Fibroblast of skin of right biceps (primary cell): ENCODE measurements at places on chromosomes 6 and 20.

DNA sequence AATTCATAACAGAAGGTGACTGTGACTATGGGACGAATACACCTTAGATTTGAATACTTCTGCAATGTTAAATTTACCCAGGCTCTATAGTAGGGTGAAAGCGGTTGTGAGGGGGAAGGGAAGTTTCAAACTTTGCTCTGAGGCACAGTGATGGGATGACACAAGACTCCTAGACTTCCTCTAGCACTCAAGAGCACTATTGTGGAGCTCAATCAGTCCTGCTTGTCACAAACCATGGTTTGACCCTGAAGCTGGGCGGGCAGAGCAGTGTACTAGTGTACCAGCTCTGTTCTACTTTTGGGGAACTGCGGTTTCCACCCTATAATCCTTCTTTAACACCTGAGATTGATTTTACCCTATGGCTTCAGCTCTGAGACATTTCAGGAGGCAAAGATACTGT lies 17.1 kb downstream of the TRIM27 start:
- DNase-seq, result no peak

GRCh38 chr6:31007694-31008093 lies 2.6 kb upstream of the MUC22 start:
- DNase-seq, result peak; percentile 95

- DNase-seq, result no peak
Observed at GRCh38 chr20:32965115-32965514, 39.1 kb downstream of the SUN5 start.

DNA sequence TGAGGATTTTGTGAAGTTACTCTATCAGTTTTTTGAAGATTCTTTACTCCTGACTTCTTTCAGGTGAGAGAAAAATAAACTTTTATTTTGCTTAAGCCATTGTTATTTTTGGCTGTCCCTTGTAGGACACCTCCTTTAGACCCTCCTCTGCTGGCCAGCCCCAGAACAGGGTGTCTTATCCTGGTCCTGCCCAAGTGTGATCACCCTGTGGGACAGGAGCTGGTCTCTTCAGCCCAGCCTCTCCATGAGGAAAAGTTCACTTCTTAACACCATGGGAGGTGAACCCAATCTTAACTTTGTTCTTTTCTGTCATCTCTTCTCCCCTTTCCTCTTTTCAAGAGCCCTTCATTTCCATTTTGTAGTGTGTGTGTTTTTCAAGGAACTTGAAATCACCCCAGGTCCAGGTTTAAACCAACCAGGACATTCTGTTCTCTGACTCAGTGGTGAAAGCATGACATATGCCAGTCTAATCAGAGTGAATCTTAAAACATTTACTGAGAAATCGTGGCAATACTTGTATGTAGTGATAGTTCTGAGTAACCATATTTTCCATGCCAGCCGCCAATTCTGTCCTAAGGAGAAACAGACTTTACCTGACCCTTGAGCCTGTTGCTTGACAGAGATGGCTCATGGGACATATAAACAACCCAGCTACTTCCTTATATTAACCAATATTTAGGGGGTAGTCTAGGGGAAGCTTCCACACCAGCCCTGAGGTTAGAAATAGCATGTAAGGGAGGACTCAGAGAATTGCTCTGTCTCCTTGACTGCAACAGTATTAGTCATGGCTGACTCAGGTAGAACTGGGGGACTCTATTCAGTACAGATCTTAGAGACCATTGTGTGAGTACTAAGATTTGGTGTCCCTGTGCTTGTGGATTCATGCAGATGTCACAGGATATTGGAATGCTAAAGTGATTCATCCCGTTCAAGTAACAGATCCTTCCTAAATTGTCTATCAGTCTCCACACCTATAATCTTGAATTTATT lies 48.8 kb downstream of the FLRT3 start:
- peak; percentile 78 for DNase-seq

DNA sequence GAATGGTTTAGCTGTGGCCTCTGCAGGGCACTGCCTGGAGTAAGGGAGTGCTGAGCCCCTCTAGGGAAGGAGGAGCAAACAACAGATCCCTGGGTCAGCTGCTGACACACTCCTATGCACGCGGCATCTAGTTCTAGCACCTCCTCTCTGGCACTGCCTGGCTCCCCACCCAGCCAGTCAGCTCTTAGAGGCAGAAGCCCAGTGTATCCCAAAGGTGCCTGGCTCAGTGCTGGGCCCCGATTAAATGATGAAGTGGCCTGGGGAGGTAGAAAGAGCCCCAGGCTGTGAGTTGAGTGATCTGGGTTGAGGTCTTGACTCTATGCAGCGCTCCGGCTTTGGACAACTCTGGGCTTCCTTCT lies 7.6 kb upstream of the VEGFA start:
- no peak for DNase-seq

DNA sequence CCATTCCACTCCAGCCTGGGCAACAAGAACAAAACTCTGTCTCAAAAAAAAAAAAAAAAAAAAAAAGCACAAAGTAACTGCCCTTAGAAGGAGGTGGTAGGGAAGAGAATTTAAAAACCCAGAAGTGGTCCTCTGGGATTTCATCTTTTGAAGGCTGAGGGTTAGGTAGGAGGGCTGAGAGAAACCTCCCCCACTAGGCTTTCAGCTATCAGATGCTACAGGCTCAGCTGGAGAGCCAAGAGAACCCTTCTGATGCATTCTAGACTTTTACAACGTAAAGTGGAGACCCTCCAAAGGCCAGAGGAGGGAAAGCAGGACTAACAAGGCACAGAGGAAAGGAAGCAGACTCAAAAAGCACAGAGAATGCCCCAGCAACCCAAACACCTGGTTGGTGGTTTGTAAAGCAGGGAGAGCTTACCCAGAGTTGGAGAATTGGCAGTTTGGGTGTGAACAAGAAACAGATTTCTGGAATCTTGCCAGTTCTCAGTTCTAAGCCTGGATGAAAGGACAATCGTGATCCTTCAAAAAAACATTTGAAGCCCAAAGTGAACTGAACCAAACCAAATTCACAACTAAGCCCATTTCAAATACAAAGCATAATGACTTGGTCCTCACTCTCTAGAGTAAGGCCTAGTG lies 23.2 kb upstream of the SPAG4 start:
- no peak for DNase-seq

GRCh38 chr20:3237958-3238615 lies 903 bp downstream of the SLC4A11 start:
- DNase-seq, result no peak

DNA sequence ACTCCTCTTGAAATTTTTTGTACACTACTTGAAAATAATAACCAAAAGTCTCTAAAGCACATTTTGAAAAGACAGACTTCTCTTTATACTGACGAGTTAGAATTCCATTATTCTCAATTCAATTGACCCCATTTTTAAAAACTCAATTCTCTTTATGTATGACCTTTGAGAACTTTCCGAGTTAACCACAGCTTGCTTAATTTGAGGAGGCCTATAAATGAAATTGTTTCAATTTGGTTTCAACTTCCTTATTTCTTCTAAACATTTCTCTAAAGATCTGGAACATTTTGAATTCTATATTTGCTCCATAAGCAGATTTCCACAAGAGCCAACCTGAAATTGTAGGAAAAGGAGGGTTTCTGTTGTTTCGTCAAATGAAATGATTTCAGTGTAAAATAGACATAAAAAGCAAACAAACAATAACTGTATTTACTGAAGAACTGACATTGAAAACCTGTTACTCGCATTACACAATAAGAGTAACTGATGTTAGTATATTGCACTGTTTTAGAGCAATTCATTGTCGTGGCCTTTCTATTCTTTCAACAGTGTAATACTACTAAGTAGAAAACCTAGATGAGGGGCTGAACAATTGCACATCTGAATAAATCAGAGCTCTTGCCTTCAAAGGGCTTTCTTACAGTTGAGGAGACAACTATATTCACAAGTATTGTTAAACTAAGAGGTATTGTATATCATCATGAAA lies 223.6 kb downstream of the HIVEP2 start:
- DNase-seq, result no peak

GRCh38 chr6:166419717-166420116 lies 37.0 kb upstream of the MPC1 start:
- no peak for DNase-seq

GRCh38 chr6:157203312-157203744 lies 120.0 kb downstream of the TMEM242 start:
- DNase-seq, result no peak

DNA sequence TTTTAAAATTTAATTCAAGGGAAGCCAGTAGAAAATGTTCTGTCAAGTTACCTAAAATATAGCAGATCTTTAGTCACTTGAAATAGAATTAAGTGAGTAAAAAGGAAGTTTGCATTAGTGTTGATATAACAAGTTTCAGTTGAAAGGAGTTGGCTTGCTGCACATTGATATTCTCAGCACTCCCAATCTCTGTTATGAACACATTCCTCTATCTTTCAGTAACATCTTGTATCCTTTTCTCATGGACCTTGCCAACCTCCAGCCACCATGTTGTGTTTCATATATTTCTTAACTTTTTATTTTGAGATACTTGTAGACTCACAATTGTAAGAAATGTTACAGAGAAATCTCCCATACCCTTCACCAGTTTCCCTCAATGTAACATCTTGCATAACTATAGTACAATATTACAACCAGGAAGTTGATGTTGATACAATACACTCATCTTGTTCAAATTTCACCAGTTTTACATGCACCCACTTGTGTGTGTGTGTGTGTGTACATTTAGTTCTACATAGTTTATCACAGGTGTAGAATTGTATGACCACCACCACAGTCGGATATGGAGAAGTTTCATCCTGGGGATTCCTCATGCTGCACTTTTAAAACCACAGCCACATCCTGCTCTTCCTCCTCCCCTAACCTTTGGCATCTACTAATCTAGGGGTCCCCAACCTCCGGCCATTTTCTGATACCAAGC lies 20.2 kb upstream of the PAQR8 start:
- DNase-seq, result no peak

DNA sequence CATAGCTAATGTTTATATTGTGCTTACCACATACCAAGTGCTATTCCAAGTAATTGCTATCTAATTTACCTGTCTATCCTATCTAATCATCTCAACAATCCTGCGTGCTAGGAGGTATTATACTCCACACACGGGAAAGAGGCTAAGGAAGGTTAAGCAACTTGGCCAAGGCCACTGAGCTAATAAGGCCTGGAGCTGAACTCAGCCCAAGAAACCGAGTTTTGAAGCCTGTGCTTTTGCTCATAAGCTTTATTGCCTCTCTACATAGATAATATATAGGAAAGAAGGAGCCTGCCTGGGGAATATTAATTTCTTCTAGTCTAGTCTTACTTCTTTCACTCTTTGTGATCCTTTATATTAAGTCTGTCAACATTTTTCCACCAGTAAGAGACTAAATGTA lies 67.8 kb upstream of the ADGRF4 start:
- no peak for DNase-seq

- DNase-seq, result no peak
Observed at GRCh38 chr6:39044181-39044580, 4.4 kb upstream of the GLP1R start.

- no peak for DNase-seq
Observed at GRCh38 chr6:169115632-169116031, 138.0 kb downstream of the THBS2 start.

- DNase-seq, result no peak
Observed at GRCh38 chr20:17417225-17417624, 114.0 kb downstream of the BFSP1 start.

- no peak for DNase-seq
Observed at GRCh38 chr6:113626475-113626874, 230.7 kb upstream of the MARCKS start.

DNA sequence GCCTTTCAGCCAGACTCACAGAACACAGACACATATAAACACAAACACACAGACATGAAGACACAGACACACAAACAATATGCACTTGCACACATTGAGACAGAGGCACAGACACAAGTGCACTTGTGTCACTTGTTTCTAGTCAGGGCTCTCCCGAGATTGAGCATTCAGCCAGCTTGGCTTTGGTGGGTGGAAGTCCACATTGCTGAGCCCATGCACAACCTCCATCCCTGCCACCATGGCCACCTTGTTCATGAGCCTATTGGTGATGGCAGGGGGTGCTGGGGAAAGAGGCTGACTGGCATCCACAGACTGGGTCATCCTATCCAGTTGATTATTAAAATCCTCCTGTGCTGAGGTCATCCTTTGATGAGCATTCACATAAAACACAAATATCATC lies 11.5 kb upstream of the CST7 start:
- DNase-seq, result no peak

DNA sequence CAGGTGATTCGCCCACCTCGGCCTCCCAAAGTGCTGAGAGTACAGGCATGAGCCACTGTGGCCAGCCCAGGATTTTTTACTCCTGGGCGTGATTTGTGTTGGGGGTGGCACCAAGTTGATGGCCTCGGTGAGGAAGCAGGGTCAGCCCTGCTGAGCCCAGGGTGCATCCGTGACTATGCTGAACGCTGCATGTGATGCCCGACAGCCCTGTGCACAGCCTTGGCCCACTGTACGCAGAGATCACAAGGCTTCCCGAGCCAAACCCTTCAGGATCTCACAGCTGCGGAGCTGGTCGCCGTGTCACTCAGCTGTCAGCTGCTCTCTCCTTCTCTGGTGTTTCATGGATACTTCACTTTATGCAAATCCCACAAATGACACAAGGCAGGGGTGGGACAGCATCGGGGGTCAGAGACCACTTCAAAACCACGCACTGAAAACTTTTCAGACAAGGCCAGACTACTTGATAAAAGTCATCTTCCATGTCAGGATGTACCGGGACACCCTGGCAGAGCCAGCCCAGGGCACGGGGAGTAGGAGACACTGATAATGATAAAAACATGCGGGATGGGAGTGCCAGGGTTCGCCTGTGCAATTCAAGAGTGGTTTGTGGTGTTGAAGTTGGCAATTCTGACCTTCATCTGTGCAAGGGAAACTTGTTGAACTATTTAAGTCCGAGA lies 31.2 kb upstream of the RPS6KA2 start:
- DNase-seq, result no peak

DNA sequence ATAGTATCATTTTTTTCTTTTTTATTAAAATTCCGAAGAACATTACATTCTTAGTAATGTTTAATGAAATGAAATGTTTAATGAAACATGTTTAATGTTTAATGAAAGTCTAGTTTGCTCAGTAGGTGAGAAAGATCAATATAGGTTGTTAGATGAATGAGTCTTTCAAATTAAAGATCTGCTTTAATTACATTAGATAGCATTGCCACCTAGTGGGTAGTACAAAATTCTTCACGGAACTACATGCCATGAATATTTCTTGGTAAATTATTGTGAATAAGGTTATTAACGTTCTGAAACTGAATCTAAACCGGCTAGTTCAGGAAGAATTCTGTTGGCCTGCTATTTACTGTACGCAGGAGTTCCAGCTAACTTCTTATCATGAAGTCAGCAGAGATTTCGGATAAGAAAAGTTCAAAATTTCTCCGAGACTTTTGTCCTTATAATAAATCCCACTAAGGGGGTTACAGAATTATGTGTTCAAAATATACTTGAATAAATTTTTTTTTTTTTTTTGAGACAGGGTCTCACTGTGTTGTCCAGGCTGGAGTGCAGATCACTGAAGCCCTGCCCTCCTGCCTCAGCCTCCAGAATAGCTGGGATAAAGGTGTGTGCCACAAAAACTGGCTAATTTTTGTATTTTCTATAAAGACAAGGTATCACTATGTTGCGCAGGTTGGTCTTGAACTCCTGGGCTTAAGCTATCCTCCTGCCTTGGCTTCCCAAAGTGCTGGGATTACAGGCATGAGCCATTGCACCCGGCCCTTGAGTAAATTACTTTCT lies 7.9 kb upstream of the GMNN start:
- peak; percentile 38 for DNase-seq
